Suppressor macrophage treated with lipopolysaccharide for 1 hour (primary cell): ENCODE measurements at places on chromosomes 5 and 9.

GRCh38 chr9:134539586-134540194 lies 101.9 kb upstream of the COL5A1 start:
- no peak for DNase-seq

GRCh38 chr5:28344836-28345433 lies 1306.5 kb upstream of the CDH9 start:
- DNase-seq: peak; percentile 43

GRCh38 chr5:72988769-72989168 lies 32.9 kb downstream of the FCHO2 start:
- peak; percentile 30 for DNase-seq

DNA sequence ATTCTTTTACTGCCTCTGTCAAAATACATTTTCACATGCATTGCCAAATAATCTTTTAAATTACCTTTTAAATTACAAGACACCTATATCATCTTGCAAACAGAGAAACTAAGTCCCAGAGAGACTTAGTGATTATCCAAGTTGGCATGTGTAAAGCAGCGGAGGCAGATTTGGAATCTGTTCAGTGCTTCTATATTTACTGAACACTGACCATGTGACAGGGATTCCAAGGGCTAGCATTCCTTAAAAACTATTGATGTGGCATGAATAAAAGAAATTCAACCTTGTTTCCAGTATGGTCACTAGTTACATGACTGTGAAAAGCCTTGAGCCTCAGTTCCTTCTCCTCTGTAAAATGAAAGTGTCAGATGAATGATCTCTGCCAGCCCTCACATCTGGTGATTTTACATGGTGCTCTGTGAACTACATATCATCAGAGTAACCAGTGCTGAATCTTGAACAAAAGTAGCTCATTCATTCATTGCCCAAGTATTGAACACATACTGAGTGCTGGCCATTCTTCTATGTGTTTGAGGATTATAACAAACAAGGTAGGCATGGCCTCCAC lies 71.9 kb upstream of the PPP1R2B start:
- no peak for DNase-seq

- no peak for DNase-seq
These were observed 88.1 kb downstream of the ANXA1 start for GRCh38 chr9:73239570-73240265.

DNA sequence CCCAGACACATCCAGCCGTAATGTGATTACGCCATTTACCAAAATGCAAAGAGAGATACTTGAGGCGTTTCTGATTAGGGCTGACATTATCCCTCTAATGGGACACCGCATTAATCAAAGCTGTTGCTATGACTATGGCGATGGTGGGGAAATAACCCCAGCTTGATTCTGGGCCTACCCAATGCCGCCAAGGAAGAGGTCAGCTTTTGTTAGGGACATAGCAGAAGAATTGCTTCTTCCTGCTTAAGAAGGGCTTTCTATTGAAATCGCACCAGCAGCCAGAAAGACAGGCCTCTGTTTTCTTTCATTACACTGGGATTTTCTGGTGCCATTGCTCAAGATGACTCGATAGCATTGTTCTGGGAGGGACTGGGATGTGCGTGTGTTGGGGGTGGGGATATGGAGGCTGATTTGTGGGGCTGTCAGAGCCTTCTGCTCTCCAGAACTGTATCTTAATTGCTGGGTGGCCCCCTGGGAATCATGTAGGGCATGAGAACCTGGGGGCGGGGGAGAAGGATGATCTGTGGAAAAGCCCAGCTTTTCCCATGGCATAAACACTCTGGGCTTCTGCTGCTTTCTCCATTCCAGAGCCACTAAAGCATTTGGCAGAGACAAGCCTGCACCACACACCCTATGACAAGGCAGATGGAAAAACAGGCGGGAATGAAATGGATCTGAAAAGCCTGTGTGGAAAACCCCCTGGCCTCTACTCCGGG lies 106.5 kb upstream of the RAD23B start:
- no peak for DNase-seq

DNA sequence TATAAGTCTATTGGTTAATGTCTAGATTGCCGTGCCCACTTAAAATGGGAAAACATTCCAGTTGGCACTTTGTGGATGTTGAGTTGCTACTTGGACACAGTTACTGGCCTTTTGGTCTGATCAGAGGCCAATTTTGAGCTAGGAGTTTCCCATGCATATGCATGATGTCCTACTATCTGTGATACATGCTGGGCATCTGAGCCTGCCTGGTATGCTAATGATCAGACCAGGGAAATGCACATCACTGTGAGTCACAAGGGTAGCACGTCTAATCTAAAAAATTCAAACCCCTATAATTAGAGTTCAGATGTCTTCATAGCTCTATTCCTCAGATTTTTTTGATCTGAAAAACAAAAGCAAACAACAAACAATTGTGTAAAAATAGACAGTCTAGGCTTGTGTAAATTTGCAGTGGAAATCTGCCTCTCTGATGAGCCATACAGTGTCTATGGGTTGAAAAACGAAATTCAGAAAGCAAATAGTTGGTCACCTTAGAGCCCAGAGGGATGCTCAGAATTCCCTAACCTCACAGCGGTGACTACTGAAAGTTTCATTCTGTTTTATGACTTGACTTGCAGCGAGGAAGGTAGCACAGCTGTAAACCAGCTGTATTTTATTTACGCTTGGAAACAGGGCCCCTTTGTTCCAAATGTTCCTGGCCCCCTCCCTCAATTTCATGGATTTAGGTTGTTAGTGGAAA lies 37.3 kb downstream of the PALM2AKAP2 start:
- peak; percentile 35 for DNase-seq

- peak; percentile 54 for DNase-seq
These were observed 246.5 kb downstream of the PCSK5 start for GRCh38 chr9:76136986-76137385.

- DNase-seq: peak; percentile 76
These were observed 24.6 kb downstream of the BICD2 start for GRCh38 chr9:92740009-92740408.

- peak; percentile 54 for DNase-seq
These were observed 25.6 kb downstream of the CEP78 start for GRCh38 chr9:78261403-78262001.

DNA sequence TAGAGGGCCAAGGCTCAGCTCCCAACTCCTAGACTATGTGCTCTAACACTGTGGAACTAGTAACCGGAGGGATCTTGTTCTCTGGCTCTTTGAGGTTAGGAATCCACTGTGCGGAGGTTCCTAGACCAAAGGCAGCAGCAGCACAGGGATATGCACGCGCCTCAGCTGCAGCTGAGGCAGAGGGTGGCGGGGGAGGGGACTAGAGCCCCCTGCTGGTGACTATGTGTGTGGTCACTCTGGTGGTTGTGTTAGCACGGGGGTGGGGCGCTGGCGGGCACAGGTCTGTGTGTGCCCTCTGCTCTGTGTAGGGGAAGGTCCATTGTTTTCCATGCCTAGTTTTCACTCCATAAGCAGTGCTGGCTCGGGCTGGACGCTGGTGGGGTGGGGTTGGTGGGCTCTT lies 458.0 kb upstream of the IZUMO3 start:
- DNase-seq: no peak

- DNase-seq: no peak
These were observed 27.5 kb downstream of the GDNF start for GRCh38 chr5:37812365-37812764.

DNA sequence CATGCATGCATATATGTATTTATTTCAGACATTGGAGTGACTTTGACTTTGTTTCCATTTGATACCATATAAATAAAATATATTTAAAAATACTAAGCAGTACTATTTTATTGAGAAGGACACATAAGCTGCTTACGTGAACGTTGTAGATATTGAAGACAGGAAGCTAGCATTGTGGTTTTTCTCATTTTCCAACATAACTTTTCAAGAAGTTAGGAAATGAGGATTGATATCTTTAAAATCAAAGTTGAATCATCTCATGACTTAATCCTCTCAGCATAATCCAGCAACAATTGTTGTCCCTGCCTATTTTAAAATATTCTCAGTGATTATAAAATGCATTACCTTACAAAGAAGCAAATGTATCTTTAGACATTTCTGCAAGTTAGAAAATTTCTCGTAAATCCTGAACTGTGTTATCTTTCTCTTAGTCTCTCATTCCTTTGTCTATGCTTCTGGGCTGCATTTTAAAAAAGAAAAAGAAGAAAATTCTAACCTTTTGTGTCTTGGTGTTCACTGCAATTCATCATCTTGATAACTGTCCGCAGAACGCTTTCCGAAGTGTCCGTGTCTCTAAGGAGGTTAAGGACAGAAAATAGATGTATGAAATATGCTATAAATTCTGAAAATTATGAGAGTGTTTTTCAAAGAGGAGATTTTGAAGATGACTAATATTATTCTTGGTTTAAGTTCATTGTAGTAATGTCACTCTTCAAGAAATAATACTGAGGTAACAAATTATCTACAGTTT lies 1089.9 kb upstream of the CDH6 start:
- DNase-seq: no peak

DNA sequence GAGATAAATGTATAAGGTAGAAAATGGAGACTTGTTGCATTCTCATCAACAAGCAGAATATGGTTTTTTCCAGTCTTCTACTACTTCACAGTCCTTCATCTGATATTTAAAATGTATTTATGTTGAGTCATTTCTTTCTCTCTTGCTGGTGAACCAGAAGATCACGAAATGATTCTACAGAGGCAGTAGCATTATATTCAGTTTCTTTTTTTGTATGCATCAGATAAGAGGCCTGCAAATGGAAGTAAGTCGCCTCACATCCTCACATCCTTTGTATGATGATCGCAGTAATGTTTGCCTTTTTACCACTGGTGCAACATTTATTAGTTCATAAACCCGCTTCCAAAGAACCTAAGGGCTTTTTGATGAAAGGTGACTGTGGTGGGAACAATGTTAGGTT lies 22.1 kb upstream of the IL13 start:
- no peak for DNase-seq

DNA sequence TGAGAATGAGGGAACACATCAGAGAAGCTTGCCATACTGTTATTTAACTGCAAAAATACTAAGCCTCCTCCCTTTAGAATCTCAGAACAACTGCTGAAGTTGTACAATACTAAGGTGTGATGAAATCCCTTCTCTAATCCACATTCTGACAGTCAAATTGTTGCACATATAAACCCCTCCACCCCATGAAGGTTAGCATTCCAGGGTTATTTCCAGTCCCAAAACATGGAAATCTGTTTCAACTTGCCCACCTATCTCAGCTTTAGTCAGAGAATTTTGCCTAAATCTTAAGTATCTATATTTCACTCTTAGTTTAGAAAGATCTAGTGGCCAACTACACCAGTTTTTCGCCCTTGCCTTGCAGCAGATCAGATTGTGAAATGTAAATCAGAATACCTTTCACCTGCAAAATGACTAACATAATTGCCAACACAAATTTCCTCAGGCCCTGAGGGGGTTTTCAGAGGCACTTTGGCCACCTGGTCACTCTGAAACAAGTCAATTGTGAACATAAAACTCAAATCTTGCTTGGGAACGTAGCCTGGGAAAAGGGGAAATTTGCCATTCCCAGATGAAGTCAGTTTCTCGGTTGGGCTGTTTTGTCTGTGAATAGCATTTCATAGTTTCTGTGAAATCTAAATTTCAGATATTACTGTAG lies 93.9 kb downstream of the EFNA5 start:
- no peak for DNase-seq

- DNase-seq: no peak
These were observed 16.5 kb downstream of the NR2F1 start for GRCh38 chr5:93599399-93600120.

- DNase-seq: no peak
These were observed 172.6 kb upstream of the PPP2R2B start for GRCh38 chr5:147051193-147051592.

GRCh38 chr5:132566657-132567056 lies 9.9 kb downstream of the RAD50 start:
- DNase-seq: no peak

- DNase-seq: no peak
These were observed 109.0 kb downstream of the BAAT start for GRCh38 chr9:101275769-101276250.

DNA sequence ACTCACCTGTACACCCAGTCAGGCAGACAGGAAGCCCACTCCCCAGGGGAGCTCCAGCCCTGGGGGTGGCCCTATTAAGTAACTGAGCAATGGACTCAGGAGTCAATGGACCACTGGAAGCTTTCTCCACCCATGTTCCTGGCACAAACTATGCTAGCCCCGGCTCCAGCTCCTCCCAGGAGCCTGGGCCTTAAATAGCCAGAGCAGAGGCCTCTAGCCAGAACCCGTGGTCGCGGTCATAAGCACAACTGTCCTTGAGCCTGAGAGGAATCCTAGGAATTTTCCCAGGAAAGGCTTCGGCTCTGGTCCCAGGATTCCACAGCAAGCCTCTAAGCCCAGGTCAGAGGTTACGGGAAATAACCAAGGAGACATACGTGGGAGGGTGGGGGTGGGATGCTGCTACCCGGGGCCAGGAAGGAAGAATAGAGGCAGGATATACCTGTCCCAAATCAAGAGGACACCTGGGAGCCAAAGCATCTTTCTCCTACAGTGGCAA lies 5.5 kb downstream of the SEPTIN8 start:
- DNase-seq: no peak

DNA sequence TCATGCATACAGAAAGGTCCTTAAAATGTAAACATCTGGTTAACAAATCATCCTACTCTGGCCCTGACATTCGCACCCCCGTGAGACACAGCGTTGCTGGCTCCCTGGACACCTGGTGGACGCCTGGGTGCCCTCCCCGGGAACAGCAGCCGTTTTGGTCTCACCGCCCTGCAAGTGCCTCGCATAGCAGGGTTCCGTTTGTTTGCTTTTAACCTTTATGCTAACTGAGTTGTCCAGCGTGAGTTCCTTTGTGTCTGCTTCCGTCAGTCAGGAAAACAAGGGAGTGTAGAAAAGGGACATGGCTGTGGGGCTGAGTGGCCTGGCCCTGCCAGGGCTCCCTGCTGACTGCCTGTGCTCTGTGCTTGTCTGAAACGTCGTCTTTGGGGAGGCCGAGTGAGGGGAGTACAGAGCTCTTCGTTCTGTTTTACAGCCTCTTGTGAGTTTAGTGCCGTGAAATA lies 91.8 kb upstream of the CACNA1B start:
- no peak for DNase-seq

DNA sequence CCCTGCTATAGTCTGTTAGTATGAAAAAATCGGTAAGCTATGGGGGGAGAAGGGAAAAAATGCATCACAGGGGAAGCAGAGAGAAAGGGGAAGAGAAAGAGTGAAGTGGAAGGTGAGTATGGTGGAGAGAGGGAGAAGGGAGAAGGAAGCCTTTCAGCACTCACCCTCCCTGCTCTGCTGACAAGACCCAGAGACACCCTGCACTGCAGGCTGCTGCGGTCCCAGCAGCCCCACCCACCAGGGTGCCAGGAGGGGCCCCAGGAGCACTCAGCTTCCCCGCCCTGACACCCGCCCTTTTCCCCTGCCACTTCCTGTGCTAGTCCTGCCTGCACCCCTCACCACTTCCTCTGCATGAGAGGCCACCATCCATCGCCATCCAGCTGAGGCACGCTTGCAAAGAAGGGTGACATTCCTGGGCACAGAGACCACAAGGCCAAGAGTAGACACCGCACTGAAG lies 12.7 kb downstream of the STK10 start:
- DNase-seq: peak; percentile 53

- peak; percentile 88 for DNase-seq
These were observed 223.0 kb upstream of the DMRT1 start for GRCh38 chr9:618478-618877.

DNA sequence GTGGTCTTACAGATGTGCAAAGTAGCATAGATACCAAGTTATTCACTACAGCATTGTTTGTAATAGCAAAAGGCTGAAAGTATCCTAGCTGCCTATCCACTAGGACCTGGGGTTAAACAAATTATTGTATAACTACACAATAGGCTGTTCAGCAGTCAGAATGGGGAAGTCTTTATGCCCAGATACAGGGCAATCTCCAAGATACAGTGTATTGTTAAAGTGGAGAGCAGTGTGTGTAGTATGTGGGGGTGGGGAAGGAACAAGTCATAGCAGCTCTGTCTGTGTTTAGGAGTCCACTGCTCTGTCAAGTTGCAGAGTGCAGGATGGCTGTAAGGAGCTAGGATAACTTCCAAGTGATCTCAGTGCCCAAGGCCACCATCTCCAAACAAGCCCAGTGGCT lies 5.5 kb downstream of the PCYOX1L start:
- no peak for DNase-seq
